ENCODE measurements at places on chromosomes 12 and 14.

GRCh38 chr14:69096246-69096645, 56.7 kb downstream of the DCAF5 start:
- DNase-seq: no peak

GRCh38 chr12:52323416-52324152, 2.4 kb upstream of the KRT83 start:
- no peak for DNase-seq

DNA sequence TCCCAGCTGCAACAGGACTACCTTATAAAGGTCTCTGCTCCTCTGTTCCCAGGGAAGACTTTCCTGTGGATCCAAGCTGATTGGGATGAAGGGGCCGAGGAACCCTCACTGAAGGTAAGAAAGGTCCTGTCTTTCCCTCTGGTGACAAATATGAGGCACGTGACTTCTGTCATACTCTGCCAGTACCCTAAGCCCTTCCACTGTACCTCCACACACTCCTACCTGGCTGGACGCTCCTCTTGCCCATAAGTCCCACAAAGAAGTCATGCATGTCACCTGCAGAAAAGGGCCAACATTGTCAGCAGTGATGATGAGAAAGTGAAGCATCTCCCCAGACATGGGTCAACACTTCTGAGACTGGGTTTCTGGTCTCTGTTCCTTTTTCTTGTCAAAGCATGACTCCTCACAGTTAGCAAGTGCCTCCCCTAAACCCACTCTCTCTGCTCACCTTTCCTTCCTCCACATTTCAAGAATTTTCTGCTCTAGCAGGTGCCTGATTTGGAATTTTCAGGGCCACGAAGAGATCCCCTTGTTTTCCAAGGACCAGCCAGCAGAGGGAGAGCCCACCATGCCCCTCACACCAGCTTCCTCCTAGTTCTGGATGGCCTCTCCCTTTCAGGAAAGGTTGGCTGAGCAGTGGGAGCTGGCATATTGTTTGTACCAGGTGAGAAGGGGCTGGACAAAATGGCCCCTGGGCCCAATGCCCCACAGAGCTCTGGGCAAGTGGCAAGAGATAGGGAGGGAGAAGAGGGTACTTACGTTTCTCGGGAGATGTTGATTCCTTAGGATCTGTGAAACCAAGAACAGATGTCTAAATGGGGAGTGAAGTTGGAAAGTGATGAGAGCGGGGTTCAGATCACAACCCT, 3.5 kb downstream of the TAC3 start:
- peak; percentile 55 for DNase-seq

DNA sequence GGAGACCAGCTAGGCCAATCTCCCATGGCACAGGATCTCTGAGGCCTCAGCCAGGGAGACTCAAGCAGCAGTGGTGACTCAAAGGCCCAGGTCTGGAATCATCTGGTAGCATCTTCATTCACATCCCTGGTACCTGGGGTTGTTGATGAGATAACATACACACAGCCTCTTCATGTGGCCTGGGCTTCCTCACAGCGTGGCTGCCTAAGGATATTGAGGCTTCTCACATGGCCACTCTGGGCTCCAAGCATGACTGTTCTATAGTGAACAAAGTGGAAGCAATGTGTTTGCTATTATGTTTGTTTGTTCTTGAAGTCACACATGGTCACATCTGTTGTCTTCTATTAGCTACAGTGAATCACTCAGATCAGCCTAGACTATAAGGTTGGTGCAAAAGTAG, 584.1 kb downstream of the VRK1 start:
- DNase-seq: no peak

DNA sequence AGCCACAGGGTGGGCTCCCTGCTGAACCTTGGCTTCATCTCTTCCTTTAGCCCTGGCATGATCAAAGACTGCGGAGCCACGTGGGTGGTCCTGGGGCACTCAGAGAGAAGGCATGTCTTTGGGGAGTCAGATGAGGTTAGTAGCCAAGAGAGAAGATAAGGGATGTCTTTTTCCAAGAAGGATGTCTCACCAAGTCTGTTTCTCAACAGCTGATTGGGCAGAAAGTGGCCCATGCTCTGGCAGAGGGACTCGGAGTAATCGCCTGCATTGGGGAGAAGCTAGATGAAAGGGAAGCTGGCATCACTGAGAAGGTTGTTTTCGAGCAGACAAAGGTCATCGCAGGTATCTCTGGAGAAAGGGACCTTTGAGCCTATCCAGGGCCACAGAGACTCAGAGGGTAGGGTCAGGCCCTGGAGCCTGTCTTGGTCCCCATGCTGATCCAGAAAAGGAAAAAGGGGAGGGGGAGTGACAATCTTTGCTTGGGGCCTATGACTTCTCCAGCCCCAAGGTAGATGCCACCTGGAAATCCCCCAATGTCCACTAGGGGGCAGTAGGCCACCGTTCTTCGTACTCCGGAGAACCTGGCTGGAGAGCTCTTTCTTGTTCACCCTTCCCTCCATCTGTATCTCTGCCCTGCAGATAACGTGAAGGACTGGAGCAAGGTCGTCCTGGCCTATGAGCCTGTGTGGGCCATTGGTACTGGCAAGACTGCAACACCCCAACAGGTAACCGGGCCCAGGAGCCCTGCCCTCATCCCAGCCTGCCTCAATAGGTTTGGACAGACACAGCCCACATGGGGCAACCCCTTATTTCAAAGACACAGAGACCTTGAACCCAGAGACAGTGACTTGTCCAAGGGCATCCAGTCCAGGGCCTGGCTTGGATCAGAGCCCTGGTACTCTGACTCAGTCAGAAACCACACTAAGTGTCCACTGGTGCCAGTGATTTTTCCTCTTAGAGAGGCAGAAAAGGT, 2.0 kb downstream of the TPI1 start:
- DNase-seq: no peak

Data from GM12864 (cell line).